Stimulated activated CD8-positive, alpha-beta memory T cell treated with anti-CD3 and anti-CD28 coated beads, Interleukin-7, amount 100 ng/mL, for 4 hours (primary cell): ENCODE measurements at places on chromosomes 7 and 10.

- no peak for DNase-seq
Observed at GRCh38 chr10:131312478-131312836, 936 bp upstream of the TCERG1L start.

GRCh38 chr7:9217204-9217603 lies 783.8 kb downstream of the NXPH1 start:
- no peak for DNase-seq

DNA sequence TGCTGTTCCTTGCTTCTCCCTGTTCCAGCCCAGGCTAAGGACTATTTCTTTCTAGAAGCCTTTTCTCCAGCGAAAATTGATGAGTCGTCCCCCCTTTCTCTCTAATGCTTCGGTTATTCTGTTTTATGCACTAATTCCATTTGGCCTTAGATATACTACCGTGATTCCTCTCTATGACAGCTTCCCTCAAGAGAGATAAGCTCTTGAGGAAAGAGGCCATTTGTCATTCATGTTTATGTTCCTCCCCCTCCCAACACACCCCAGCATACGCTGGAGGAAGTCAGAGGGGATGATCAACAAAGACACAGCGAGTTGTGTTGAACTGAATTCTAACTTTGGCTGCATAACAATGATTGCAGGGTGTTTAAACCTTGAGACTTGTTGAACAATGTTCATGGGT lies 198.8 kb downstream of the BMPER start:
- DNase-seq = no peak

DNA sequence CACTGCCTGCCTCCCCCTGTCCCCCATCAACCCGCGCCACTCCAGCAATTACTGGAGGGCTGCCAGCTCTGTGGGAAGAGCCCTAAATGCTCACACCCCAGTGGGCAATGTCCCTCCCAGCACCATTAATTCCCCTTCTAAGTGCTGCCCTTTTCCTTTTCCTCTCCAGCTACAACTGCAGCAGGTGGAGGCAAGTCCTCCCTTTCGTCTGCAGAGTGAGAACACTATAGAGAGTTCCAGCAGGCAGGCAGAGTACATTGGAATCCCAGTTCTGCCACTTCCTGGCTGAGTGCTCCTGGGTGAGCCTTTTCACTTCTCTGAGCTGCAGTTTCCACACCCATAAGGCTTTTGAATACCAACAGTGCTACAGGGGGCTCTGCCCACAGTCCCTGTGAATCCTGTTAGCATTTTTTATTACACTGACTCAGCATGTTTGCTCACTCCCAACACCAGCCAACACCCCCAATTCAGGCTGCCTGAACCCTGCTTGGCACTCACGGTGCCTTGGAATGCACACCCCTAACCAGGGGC lies 447.0 kb downstream of the GRID1 start:
- no peak for DNase-seq

- no peak for DNase-seq
Observed at GRCh38 chr10:65907199-65907712, 1018.6 kb upstream of the LRRTM3 start.

DNA sequence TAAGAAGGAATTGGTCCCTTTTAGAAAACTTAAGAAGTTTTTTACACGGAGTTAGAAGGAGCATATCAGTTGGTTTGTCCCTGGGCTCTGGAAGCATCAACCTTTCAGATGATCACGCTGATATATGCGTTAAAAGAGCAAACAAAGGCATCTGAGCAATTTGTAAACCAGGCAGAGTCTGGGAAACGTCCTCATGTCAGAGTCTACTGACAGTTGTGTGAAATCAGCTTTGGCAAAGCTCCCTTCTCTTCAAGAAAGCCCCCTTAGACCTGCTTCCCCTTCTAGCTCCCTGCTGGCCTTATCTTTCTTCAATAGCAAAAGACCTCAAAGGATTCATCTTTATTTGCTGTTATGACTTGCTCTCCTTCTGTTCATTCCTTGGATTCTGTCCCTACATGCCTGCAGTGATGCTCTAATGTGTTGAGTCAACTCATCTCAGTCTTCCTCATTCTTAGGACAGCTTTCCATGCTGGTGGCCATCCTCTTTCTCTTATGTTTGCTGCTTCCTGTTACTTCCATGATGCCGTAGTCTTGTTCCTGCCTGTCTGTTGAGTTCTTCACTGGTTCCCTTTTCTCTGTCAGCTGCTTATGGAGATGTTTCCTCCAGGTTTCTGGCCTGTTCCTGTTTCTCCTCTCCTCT lies 106.5 kb upstream of the BMPER start:
- no peak for DNase-seq

- no peak for DNase-seq
Observed at GRCh38 chr10:102403115-102403514, 7.6 kb downstream of the NFKB2 start.

- DNase-seq = no peak
Observed at GRCh38 chr7:90944021-90944420, 320.2 kb upstream of the FZD1 start.

- DNase-seq = no peak
Observed at GRCh38 chr10:74206746-74207145, 55.7 kb downstream of the ADK start.

DNA sequence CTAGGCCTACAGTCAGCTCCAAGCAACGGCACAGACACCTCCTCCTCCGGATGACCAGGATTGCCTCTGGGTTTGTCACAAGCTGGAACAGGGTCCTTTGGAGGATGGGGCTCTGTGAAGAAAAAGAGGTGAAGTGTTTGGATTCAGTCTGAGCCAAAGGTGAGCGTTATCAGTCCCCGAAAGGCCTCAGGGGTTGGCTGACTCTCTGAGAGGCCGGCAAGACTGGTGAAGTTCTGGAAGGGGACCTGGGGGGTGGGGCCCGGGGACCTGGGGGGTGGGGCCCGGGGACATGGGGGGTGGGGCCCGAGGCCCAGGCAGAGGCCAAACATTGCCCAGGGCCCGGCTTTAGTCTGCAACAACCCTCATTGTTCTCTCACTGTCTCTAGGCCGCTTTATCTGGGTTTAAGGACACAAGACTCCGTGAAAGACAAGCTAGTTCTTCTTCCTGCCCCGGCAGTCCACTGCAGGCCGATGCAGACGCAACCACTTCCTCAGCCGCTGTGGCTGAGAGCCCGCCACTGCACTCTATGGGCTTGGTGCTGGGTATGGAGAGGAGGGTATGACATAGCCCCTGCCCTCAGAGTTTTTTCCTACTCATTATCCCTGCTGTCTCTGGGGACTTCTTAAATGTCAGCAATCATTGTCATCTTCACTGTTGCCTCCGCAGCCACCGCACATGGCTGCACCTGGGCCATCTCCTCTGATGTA lies 27.4 kb upstream of the PSAP start:
- no peak for DNase-seq

DNA sequence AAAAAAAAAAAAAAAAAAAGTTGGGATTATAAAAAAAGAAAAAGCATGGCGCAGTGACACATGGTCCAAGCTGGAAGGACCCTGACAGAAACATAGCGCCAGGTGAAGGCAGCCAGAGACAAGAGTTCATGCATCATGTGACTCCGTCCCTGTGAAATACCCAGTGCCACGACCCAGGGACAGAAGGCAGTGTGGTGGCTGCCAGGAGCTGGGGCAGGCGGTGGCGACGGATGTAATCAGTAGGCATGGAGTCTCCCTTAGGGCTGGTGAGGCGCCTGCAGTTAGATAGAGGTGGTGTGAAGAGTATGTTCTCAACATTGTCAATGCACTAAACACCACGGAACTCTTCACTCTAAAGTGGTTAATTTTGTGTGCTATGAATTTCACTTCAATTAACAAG lies 43.9 kb downstream of the STK32C start:
- DNase-seq = no peak

GRCh38 chr10:88968391-88968790 lies 15.8 kb upstream of the ACTA2 start:
- DNase-seq = no peak

DNA sequence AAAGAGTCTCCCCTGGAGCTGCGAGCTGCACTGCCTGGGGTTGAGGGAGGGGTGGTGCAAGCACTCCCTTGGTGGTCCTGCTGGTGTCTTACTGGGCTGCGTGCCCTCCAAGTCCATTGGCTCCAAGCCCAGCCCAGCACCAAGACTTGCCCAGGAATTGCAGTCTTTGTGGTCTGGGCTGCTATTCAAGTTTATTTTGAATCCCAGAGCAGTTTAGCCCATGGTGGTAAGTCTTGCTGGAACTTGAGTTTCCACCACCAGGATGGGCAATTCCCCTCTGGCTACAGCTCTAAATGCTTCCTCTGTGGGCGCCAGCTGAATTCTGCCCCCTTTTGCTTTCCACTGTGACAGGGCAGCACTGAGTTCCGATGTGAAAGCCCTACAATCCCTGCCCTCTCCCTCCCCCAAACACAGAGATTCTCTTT lies 25.1 kb downstream of the GALNT11 start:
- DNase-seq = no peak

GRCh38 chr10:105837951-105838350 lies 1196.9 kb downstream of the SORCS3 start:
- no peak for DNase-seq

DNA sequence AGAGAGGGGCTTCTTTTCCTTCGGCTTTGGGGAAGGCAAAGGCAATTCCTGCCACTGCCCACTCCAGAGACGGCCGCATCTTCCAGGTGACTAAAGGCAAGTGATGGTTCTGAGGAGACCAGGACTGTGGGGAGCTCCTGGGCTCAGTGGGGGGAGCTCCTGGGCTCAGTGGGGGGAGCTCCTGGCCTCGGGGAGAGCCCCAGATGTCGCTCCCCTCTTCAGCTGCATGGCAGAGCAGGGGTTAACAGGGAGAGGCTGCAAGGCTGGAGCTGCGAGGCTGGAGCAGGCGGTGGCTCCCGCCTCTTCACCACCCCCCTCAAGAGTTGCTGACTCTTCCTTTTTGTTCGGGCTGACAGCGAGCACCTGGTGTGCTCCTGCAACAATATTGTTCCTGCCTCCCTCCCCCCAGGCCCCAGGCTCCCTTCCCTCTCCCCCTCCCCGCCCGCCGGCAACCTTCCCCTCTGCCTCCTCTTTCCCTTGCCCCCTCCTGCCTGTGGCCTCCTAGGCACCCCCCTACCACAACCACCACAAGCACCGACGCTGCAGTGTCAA lies 56.3 kb upstream of the LBX1 start:
- DNase-seq = no peak

- no peak for DNase-seq
Observed at GRCh38 chr10:102763037-102763607, 19.4 kb downstream of the WBP1L start.

DNA sequence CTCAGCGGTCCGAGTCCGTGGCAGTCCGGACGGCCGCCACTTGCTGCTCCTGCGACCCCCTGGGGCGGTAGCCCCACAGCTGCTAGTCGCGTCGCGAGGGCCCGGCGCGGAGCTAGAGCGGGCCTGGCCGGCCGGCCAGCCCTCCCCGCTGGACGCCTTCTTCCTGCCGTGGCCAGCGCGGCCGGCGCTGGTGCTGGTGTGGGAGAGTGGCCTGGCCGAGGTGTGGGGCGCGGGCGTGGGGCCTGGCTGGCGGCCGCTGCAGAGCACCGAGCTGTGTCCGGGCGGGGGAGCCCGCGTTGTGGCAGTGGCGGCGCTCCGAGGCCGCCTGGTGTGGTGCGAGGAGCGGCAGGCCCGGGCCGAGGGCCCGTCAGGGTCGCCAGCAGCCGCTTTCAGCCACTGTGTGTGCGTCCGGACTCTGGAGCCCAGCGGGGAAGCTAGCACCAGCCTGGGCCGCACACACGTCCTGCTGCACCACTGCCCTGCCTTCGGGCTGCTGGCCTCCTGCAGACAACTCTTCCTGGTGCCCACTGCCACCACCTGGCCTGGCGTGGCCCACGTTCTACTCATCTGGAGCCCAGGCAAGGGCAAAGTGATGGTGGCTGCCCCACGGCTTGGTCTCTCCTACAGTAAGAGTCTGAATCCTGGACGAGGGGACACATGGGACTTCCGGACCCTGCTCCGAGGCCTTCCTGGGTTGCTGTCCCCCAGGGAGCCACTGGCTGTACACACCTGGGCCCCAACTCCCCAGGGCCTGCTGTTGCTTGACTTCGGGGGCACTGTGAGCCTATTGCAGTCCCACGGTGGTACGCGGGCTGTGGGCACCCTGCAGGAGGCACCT lies 631 bp downstream of the HPS6 start:
- DNase-seq = no peak

GRCh38 chr7:3494947-3495346 lies 193.9 kb downstream of the SDK1 start:
- no peak for DNase-seq
